ENCODE measurements at places on chromosomes 1 and 21.

DNA sequence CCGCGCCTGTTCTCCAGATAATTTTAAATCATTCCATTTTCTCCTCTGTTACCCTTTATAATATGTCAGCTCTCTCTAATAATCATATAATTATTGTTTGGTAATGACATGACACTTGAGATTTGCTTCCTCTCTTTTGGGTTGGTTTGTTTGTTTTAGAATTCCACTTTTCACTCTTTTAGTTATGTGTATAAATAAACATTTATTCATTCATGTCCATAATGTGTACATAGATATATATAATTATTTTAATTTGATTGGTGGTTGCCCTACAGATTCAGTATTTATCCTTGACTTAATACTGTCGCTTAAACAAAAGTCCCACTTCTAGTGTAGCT, 93.4 kb upstream of the FMN2 start:
- no peak for DNase-seq

GRCh38 chr1:98437540-98437939, 224.0 kb upstream of the SNX7 start:
- DNase-seq = no peak

GRCh38 chr21:29114765-29115500, 15.5 kb upstream of the MAP3K7CL start:
- DNase-seq = peak; percentile 75

GRCh38 chr1:206518743-206519142, 11.4 kb downstream of the RASSF5 start:
- no peak for DNase-seq

- no peak for DNase-seq
These were observed 55.5 kb downstream of the MORN1 start for GRCh38 chr1:2335721-2336455.

Data from mesendoderm (in vitro differentiated cells).